ENCODE measurements at places on chromosomes 1 and 21.

DNA sequence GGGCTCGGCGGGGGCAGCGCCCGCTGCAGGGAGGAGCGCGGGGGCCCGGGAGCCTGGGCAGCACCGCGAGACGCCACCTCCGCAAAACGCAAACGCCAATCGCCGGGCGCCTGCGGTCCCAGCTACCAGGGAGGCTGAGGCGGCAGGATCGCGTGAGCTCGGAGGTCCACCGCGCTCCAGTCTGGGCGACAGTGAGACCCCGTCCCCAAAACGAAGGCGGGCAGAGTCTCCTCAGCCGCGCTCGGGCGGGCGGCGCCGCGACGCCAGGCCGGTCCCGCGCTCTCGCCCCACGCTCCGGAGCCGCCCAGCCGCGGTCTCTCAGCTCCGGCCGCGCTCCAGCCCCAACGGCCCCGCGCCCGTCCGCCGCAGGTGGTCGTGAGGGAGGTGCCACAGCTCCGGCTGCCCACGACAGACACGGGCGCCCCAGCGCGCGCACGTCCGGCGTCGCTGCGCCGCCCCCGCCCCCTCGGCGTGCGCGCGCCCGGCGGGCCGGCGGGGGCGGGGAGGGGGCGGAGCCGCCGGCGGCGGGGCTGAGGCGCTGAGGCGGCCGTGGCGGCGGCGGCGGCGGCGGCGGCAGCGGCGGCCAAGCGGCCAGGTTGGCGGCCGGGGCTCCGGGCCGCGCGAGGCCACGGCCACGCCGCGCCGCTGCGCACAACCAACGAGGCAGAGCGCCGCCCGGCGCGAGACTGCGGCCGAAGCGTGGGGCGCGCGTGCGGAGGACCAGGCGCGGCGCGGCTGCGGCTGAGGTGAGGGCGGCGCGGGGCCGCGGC lies at the start of gene ADARB1:
ADARB1 (plus strand) TSS at position 533 of the 770 bp plus-strand sequence. CDS start 97,077 bp downstream, outside the sequence.
- DNase-seq = peak; percentile 55

- no peak for DNase-seq
These were observed 9.7 kb upstream of the ATAD3B start for GRCh38 chr1:1461721-1462317.

GRCh38 chr1:188425687-188426086 lies 1596.9 kb downstream of the PLA2G4A start:
- DNase-seq = no peak

GRCh38 chr1:210394281-210394821 lies 65.6 kb downstream of the HHAT start:
- DNase-seq = no peak

DNA sequence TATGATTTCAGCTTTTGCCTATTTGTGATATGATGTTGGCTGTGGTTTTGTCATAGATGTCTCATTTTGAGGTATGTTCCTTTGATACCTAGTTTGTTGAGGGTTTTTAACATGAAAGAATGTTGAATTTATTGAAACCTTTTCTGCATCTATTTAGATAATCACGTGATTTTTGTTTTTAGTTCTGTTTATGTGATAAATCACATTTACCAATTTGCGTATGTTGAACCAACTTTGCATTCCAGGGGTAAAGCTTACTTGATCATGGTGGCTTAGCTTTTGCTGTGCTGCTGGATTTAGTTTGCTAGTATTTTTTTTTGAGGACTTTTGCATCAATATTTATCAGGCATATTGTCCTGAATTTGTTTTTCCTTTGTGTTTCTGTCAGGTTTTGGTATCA lies 26.5 kb upstream of the IFI16 start:
- DNase-seq = no peak

DNA sequence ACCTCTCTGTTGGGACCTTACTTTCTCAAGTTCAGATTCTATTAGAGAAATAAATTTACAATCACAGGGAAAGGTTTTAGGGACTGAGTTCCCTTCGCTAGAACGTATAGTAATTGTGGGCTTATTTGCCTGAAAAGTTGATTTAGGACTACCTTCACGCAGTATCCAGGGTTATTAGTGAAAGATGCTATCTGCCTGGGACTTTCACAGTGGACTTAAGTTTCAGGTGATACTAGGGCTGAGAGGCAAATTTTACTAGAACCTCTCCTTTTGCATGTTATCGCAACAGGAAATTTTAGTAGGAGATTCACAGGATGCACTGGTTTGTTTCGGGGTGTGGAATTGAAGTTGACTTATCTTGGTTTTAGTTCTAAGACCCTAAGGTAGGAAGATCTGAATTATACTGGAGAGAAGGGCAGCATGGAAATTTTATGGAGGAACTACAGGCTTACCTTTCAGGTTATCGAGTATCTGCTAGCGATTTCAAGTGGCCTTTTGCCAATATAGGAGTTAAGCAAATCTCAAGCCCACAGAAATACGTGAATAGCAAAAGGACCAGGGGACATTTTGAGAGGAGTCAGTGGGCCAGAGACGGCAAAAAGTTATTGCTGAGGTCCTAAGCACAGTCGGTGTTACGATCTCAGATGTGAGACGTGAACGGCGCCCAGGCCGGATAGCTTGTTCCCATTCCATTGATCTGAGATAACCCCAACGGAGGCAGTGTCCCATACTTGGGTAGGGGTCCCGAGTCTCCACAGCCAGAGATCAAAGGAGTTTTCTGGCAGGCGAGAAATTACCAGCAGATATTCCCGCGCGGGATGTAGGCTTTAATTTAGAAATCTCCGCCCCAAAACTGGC lies 723 bp upstream of the GNAI3 start:
- no peak for DNase-seq

DNA sequence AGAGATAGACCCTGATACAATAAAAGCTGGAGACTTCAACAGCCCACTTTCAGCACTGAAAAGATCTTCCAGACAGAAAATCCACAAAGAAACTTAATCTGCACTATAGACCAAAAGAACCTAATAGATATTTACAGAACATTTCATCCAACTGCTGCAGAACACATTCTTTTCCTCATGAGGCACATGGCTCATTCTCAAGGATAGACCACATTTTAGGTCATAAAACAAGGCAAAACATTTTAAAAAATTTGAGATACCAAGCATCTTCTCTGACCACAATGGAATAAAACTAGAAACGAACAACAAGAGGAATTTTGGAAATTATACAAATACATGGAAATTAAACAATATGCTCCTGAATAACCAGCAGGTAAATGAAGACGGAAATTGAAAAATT lies 15.0 kb upstream of the IL20 start:
- no peak for DNase-seq

DNA sequence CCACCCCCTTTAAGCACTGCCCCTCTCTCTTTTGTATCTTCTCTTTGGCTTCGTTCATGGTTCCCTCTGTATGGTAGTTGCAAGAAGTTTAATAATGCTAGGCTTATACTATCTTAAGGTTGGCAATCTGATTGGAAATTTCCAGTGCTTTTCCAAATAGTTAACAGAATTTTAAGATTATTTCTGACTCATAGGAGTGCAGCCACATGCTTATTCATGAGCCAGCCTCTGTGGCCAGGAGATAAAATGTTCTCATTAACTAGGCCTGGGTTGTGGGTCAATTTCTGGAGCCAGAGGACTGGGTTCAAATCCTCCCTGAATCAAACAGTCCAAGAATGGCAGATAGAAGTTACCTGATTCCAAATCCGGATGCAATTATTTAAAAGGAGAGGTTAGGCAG lies 103.1 kb downstream of the ATP6V1G3 start:
- no peak for DNase-seq

DNA sequence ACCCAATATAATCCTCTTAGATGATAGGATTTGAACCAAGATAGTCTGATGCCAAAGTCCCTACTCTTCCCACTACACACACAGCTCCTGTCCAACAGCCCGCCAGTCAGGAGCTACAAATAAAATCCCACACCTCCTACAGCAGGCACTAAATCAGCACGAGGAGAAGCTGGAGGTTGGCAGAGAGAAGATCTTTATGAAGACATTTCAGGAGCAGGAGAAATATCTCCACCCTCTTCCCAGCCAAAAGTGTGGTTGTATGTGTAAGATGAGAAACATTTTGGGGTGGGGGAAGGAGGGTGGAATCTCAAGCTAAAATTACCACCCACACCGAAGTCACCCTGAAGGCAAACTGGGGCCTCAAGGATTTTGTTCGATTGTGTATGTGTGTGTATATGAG lies 54.5 kb downstream of the PLXNA2 start:
- no peak for DNase-seq

DNA sequence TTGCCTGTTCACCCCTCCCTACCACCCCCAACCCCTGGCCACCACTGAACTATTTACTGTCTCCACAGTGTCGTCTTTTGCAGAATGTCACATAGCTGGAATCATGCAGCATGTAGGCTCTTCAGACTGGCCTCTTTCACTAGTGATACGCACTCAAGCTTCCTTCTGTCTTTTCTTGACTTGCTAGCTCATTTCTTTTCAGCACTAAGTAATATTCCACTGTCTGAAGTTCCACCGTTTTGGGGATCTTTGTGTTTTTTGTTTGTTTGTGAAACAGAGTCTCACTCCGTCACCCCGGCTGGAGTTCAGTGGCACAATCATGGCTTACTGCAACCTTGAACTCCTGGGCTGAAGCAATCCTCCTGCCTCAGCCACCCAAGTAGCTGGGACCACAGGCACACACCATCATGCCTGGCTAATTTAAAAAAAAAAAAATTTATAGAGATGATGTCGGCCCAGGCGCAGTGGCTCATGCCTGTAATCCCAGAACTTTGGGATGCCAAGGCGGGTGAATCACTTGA lies 43.4 kb upstream of the SLC25A33 start:
- DNase-seq = no peak

DNA sequence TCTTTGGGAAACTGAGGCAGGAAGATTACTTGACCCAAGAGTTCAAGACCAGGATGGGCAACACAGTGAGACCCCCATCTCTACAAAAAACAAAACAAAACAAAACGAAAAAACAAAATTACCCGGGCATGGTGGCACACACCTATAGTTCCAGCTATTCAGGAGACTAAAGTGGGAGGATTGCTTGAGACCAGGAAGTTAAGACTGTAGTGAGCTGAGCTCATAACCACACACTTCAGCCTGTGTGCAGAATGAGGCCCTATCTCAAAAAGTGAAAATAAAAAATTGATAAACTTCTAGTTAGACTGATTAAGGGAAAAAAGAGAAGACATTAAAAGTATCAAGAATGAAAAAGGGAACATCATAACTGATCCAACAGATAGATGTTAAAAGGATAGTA lies 154.0 kb downstream of the RHOU start:
- DNase-seq = no peak

DNA sequence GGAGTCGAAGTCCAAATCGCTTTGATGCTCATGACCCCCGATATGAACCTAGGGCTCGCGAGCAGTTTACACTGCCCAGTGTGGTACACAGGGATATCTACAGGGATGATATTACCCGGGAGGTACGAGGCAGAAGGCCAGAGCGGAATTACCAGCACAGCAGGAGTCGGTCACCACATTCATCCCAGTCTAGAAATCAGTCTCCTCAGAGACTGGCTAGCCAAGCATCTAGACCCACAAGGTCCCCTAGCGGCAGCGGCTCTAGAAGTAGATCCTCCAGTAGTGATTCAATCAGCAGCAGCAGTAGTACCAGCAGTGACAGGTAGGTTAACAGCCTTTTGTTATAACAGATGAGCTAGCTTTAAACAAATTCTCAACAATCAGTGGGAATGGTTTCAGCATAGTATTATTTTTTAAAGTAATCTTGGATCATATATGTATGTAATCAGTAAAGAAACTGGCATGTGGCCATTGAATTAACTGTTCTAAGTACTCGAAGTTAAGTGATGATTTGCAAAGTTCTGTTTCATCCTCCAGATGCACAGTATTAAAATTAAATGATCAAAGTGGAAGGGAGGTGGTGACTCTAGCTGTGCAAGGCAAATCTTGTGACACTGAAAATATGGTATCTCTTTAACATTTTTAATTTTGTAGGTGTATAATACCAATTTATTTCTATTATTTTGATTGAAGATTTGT lies 29.0 kb downstream of the SPEN start:
- no peak for DNase-seq

DNA sequence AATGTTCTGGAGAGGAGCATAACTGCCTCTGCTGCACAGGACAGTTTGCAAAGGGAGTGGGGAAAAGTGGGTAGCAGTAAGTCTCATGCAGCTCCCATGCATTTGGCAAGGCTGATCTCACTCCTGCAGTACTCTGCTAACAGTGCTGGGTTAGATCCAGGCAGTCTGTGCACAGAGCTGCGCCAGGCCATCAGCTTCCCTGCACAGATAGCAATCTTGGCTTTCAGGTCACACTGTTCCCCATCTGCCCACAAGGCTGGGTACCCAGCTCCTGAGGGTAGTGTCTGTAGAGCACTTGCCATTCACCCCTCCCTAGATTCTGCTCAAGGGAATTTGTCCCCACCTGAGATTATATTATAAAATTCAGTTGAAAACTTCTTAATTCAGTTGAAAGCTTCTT lies 72.1 kb downstream of the SH3BGR start:
- no peak for DNase-seq

DNA sequence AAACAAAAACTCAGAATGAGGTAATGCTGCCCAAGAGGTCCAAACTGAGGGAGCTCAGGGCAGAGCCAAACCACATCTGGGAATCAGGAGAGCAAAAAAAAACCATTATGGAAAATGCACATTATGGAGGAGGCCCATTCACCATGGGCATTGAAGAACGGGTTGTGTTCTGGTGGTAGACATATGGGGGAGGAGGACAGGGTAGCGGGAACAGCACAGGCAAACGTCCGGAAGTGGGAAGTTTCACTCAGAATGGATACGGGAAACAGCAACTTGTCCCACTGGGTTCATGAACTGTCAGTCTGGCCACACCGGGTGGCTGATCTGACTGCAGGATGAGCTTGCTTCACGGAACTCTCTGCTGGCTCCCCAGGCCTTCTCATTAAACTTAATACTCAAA lies 139.7 kb downstream of the RRAGC start:
- no peak for DNase-seq

- no peak for DNase-seq
These were observed at the start of gene CASP9 for GRCh38 chr1:15524021-15524282. Gene CASP9, minus strand, starts transcription at chr1:15524215. Its CDS starts 15 bp downstream, at chr1:15524200.

Data from activated CD4-positive, alpha-beta T cell treated with anti-CD3 and anti-CD28 coated beads, Interleukin-2, amount 50 U/mL, for 1 hour (primary cell).